Stimulated activated CD4-positive, alpha-beta T cell treated with anti-CD3 and anti-CD28 coated beads, Interleukin-1b, Interleukin-23, amount 100 ng/mL, for 48 hours (primary cell): ENCODE measurements at places on chromosomes 16 and 17.

DNA sequence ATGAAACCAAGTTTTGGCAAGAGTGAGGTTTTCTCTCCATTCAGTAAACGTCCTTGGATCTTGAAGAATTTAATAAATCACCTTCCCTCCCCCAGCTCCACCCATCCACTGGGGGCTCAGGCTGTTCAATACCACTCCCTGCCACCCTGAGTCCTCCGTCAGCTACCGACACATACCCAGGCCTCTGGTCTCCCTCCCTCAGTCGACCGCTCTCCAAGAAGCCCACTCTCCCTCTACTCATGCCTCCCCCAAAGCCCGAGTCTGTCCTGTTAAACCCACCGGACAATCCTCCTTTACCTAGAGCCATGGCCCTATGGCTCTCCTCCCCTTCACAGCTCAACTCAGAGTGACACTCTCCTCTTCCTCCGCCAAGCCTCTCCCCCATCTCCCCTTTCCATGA, 19.7 kb upstream of the SLC4A1 start:
- DNase-seq: no peak

DNA sequence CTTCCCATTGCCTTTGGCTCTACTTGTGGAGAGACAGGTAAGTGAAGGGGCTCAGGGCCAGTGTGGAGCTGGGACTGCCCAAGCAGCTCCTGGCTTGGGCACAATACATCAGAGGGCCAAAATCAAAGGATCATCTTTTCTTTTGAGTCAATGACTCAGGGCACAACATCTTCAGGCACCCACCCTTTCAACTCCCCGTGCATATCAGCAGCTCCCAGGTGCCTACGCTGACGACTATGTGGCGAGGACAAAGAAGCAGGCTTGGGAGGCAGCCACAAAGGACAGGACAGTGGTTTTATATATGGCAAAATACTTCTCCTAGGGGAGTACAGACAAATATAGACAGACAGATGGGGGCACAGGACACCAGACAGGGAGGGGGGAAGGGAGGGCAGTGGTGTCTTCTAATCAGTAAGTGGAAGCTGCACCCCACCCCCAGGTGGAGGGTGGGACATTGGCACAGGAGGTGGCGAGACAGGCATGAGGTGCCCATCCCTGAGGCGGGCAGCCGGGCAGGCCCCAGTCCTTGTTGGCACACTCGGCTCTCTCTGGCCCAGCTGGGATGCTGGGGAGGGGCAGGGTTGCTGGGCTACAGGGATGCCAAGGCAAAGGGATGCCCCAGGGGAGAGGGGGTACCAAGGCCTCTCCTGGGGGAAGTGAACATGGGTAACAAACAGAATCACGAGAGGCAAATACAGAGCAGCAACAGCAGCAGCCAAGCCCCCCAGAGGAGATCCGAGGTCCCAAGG, 7.7 kb upstream of the ARL5C start:
- DNase-seq: no peak

DNA sequence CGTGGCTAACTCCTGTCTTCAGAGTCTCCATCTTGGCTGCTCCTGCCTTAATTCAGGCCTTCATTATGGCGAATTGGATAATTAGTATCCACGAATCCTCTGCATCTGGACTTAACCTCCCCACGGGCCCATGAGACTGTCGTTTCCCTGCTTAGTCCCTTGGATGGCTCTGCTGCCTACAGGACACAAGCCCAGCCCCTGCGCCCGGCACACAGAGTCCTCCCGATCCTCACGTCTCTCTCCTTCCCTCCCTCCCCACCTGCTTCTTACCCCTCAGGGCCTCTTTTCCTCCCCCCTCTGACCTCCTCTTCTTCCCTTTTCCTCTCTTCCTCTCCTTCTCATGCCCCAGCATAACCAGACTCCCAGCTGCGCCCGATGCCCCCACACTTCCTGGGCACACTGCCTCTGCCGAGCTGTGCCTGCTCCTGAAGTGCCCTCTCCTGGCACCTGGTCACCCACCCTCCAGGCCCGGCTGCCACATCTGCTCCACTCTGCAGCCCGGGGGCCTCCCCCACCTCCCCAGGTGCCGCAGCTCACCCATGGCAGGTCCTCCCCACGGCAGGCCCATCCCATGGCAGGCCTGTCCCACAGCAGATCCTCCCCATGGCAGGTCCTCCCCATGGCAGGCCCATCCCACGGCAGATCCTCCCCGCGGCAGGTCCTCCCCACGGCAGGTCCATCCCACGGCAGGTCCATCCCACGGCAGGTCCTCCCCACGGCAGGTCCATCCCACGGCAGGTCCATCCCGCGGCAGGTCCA, 45.9 kb downstream of the RPH3AL start:
- no peak for DNase-seq

- no peak for DNase-seq
Observed at GRCh38 chr17:31469959-31470358, 78.5 kb downstream of the RAB11FIP4 start.

DNA sequence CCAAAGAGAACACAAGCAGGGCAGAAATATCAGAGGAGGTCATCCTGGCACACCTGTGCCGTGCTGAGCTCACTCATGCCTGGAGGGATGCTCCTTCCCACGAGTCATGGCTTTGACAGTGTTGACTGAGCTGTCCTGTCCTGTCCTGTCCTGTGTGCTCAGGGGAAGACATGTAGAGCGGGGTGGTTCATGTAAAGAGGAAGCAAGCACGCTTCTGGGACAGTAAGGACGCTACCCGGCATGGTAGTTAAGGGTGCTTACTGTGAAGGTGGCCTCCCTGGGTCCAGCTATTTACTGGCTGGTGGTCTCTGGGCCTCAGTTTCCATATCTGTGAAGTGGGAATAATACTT, 398 bp downstream of the LGALS9 start:
- no peak for DNase-seq

DNA sequence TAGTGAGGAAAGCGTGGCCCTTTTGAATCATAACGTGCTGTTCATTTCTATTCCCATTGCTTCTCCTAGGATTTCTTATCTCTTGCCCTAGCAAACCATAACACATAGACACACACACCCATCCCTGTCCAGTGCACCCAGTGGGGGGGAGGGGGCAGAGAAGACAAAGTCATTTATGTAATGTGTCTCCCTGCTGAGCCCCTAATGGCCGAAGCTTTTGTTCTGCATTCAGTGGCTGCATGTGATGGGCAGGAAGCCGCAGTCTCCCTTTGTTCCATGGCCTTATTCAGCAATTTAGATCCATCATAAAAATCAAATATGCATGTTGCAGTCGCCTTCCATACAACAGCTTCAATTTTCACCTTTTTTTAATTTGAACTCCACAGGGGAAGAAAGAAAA, 325.4 kb downstream of the ZFHX3 start:
- DNase-seq: no peak
